ENCODE measurements at places on chromosomes 12 and 14.
A peak's percentile ranks its signal among the peaks of the same experiment; 100 is the strongest.

DNA sequence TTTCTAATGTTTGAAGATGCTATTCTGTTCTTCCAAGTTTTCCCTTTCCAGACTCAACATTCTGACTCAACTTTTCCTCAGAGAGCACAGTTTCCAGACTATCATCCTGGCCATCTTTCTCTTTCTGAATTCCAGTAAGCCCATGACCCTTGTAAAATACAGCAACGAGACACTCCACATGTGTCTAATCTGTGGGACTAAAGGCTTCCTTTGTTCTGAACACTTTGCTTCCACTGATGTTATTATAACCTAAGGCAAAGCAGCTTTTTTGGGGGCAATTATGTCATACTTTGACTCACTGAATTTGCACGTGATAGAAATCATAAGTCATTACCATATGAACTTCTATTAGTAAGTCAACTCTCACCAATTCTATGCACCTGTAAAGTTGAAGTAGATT, 6.3 kb upstream of the ART4 start:
- peak; percentile 62 for DNase-seq

- DNase-seq = no peak
These were observed 233.5 kb upstream of the TMEM132C start for GRCh38 chr12:128033473-128033872.

DNA sequence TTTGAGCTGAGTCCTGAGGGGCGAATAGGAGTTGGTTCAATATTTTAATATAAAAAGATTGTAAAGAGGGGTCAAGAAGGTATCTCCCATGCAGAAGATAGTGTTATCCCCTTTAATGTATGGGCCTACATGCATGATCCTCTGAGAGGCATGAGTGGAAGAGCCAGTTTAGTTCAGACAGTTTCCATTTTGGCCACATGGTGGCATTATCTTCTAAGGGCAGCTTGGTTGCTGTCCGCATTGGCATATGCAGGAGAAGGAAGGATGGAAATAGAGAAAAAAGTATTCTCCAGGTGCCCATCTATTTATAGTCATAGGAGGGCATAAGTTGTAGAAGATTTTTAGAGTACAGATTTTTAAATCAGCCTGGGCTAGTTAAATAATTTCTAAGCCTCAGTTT, 5.4 kb downstream of the SAMD4A start:
- DNase-seq = peak; percentile 53

DNA sequence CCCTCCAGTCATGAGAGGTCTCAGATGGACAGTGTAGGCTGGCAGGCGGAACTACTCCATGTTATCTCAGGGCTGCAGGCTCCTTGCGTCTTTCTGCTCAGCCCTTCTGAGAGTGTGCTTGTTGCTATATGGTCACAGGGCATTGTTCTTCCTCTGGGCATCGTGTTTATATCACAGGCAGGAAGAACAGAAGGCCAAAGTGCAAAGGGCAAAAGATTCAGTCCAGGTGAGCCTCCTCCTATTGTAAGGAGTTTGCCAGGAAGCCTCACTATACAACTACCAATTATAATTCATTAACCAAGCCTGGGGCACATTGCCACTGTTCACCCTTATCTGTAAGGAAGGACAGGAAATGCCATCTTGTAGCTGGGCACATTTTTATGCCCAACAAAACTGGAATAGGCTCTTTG, 195.5 kb upstream of the KITLG start:
- DNase-seq = no peak

DNA sequence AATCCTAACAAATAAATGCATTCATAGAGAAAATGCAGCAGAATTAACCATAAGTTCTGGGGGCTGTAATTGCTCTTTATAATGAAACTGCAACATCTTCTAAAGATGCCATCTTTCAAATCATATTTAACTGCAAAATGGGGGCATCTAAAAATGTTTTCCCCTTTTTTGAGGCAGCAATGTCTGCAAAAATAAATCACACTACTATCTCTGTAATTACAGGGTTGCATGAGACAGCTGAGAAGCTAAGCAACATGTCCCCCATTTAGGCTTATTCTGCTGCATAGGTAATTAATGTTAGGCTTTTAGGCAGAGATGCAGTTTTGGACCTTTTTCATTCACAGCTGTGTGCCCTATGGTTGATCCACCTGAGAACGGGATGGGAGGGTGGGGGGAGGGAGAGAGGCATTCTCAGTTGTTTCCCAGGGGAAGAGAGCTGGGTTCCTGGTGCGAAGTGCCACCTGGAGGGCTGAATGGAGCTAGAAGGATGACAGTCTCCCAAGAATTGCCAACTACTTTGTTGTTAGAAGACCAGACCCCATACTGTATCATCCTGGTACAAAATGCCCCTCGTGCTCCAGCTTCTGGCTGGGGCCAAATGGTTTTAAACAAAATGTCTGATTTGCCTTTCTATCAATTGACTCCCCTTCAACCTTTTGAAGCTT, 154.2 kb downstream of the APAF1 start:
- no peak for DNase-seq

- no peak for DNase-seq
These were observed 28.3 kb downstream of the TMEM120B start for GRCh38 chr12:121740847-121741246.

GRCh38 chr12:45131506-45131905, 80.6 kb upstream of the DBX2 start:
- DNase-seq = no peak

DNA sequence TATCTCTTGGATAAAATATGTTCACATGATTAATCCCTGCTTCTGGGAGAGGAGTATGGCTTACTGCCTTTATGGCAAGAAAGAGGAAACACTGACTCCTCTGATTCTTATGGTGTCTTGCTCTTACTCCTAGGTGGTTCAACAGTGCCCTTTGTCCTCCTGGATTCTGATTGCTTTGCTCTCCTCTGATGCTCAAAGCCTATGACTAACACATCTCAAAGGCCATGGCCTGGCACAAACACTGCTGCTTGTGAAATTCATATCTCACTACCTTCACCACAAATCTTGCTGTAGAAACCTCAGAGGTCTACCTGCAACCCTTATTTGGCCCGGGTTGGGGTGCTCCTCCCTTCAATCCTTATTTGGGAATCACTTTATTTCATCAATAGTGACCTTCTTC, 217.2 kb downstream of the C12orf50 start:
- peak; percentile 57 for DNase-seq

- no peak for DNase-seq
These were observed 512.1 kb downstream of the DIO2 start for GRCh38 chr14:79699206-79699605.
